ENCODE measurements at places on chromosomes 2 and 18.

GRCh38 chr2:38322224-38322914 is 54.7 kb downstream of the ATL2 start:
- no peak for DNase-seq

DNA sequence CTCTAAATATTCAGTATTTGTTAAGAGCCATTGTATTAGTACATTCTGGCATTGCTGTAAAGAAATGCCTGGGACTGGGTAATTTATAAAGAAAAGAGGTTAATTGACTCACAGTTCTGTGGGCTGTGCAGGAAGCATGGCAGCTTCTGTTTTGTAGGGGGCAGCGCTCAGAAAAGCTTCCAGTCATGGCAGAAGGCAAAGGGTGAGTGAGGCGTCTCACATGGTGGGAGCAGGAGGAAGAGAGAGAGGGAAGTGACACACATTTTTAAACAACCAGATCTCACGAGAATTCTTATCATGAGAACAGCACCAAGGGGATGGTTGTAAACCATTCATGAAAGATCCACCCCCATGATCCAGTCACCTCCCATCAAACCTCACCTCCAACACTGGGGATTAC is 13.8 kb upstream of the CCDC102B start:
- no peak for DNase-seq

- no peak for DNase-seq
These were observed 20.8 kb downstream of the ATG4B start for GRCh38 chr2:241658296-241658695.

- DNase-seq = no peak
These were observed 866.9 kb downstream of the TRIB2 start for GRCh38 chr2:13583609-13584008.

- no peak for DNase-seq
These were observed 103.9 kb downstream of the MAPK4 start for GRCh38 chr18:50663626-50664441.

- no peak for DNase-seq
These were observed 27.8 kb upstream of the CREB1 start for GRCh38 chr2:207501802-207502576.

GRCh38 chr18:4068552-4069158 is 386.5 kb downstream of the DLGAP1 start:
- DNase-seq = peak; percentile 15

DNA sequence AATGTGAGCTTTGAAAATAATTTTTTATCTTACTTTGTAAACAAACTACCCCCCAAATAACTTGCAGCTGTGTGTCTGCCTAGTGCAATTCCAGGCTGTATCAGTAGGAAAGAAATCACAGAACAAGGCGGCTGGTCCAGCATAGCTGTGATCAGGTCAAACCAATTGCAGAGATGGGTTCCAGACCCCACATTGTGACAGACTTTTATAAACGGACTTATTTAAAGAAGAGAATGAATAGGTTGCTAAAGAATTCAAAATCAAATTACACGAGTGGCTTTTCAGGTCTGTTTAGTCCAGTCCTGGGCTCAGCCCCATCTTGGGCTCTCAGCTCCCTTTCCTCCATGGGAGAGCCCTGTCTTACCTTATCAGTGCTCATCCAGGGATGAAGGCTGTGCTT is 11.1 kb downstream of the BMP10 start:
- no peak for DNase-seq

DNA sequence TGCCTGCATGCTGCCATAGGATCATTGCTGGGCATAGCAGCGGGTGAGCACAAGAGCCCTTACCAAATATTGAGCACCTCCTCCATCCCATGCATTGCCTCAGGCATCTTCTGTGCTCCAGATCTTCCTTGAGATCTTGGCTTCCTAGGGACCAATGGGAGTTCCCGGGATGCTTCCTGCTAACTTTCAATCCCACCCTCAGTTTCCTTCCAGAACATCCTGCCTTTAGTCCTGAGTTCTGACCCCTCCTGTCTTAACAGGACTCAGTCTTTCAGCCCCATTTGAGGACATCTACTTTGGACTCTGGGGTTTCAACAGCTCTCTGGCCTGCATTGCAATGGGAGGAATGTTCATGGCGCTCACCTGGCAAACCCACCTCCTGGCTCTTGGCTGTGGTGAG is 15.3 kb downstream of the SLC14A1 start:
- no peak for DNase-seq

GRCh38 chr2:174438146-174438886 is 42.8 kb downstream of the SCRN3 start:
- DNase-seq = no peak

DNA sequence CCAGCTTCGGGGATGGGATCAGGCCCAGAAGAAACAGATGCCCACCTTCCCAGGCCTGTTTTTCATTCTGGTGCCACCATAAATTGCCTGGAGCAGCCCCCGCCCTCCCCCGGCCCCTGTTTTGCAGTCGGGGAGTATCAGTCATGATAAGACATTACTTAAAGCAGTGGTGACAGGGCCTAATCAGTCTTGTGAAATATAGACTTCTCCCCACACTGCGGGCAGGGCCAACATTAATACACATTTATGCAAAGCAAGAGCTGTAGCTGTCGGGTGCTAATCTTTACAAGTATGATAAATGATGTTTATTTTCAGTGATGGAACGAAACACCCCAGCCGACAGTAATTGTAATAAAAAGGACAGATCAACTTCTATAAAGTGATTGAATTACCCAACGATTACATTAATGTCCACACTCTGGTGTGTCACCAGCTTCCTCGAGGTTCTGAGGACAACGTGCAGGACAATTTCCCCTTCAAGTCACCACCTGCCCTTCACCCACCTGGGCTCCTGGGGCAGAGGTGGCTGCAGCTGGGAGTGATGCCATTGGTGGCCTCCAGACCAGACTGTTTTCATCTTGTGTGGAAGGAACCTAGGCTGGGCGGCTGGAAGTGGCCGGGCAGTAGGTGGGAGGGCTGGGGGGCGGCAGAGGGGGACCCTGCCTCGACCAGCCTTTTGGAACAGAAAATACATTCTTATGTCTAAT is 226.0 kb downstream of the TFCP2L1 start:
- no peak for DNase-seq

GRCh38 chr2:65364986-65365733 is 67.2 kb downstream of the SPRED2 start:
- no peak for DNase-seq

- no peak for DNase-seq
These were observed 918 bp upstream of the NABP1 start for GRCh38 chr2:191676790-191677645.

DNA sequence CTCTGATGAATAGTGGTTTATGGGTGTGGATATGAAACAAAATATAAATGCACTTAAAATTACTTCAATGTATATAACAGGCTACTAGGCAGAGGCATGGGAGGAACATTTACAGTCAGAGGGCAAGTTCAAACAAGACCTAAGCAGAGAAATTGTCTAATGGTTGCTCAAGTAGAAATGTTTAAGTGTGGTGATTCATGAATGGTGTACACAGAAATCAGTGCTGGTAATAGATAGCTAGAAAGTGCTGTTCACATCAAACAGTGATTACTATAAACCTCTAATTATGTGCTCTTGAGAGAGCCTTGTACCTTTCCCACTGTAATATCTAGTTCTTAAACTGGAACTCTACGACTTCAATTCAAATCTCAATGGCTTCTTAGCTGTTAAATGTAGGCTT is 485.1 kb downstream of the NRXN1 start:
- DNase-seq = peak; percentile 50

- no peak for DNase-seq
These were observed 240.3 kb upstream of the FBXO11 start for GRCh38 chr2:48146552-48146951.

- DNase-seq = no peak
These were observed 25.7 kb downstream of the GATA6 start for GRCh38 chr18:22195052-22195451.

DNA sequence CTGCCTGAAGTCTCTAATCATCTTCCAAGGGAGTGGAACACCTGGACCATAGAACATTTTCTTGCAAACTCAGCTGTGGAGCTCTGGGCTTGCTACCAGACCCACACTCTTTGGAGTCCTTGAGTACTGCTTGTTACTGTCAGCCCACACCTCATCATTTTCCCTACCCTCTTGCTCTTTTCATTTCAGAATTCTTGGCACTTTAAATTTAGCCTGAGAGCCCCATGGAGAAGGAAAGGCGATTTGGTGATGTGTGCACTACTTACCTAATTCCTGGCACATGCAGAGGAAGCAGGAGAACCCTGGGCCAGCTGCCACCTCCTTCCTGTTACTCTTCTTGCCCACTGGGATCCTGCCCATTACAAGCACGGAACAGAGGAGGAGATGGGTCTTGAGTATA is 31.7 kb downstream of the TMEM178A start:
- peak; percentile 68 for DNase-seq

GRCh38 chr2:28193630-28194403 is 198.8 kb upstream of the FOSL2 start:
- peak; percentile 87 for DNase-seq

DNA sequence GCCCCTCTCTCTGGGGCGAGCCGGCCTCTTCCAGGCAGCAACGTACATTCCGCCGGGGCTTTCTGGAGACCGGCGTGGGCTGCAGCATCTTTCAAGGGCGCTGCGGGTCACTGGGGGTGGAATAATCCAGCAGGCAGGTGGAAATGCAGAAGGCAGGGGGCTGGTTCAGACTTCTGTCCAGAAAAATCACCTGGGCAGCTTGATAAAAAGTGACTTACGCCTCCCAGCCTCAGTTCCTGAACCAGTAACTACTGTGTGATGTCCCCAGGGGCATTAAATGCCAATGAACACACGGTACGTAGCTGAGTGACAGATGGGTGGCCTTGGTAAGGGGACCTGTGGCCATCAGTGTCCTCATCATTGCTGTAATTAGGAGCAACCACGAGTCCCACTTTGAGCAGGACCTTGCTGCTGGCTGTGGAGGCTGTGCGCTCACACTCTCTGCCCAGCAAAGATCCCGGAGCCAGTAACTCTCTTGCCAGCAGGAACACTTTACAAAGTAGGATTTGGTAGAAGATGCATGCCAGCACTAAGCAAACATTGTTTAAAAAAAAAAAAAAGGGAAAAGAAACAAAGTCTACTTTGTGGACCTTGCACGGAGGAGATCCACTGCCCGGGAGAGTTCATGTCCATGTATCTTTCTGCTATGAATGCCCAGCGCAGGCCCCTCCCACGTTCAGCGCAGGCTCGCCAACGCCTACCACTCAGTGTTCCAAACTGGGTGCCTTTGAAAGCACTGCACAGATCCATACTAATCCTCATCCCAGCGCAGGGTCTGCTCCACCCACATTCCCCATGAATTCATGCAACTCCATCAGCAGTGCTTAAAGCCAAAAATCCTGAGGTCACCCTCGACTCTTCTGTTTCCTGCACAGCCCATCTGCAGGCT is 177.3 kb downstream of the HDAC4 start:
- no peak for DNase-seq

DNA sequence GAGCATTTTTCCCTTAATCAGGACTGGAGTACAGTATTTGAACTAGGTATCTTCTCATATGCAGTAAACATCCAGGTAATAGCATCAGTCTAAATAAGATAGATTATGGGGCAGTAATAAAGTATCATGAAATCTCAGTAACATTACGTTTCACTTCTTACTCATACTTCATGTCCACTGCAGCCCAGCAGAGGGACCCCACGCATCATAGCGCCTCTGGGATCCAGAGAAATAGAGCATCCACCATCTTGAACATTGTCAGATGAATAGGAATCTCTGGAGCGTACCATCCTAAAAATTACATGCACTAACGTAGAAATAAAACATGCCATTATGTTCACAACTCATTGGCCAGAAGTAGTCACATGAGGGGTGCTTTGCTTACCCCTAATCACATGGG is 499.0 kb downstream of the CPS1 start:
- DNase-seq = no peak

- DNase-seq = no peak
These were observed 256.5 kb downstream of the TGIF1 start for GRCh38 chr18:3706279-3707097.

DNA sequence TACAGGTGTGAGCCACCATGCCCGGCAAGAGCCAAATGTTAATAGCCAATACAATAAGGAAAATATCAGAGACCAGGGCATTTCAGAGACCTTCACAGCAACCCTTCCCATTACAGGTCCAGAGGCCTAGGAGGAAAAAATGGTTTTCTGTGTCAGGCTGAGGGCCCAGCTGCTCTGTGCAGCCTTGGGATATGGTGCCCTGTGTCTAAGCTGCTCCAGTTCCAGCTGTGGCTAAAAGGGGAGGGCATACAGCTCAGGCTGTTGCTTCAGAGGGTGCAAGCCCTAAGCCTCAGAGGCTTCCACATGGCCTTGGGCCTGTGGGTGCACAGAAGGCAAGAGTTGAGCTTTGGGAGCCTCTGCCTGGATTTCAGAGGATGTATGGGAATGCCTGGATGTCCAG is 20.1 kb upstream of the CCDC195 start:
- DNase-seq = no peak

GRCh38 chr2:37224063-37224462 is 7.3 kb downstream of the CEBPZ start:
- DNase-seq = no peak

DNA sequence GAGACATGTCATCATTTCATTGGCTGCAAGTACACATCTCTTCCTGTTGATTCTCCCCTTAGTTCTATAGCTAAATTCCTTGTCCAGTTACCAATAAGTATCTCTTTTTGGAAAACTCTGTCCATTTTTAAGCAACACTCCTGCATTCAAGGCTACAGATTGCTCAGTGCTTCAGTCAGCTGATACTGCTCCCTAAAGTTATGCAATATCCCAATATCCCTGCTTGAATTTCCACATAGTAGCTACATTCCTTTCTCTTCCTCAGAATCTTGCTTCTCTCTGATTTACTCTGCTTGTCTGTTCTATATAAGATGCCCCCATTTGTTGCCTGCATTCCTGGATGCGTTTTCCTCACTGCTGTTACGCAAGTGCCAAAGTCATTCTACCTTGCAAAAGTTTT is 109.8 kb downstream of the PARD3B start:
- DNase-seq = no peak

GRCh38 chr2:197839327-197839726 is 34.9 kb downstream of the PLCL1 start:
- no peak for DNase-seq

- DNase-seq = no peak
These were observed 31.6 kb downstream of the INPP5D start for GRCh38 chr2:233091595-233092375.

GRCh38 chr2:45895241-45895861 is 243.9 kb downstream of the PRKCE start:
- DNase-seq = no peak

DNA sequence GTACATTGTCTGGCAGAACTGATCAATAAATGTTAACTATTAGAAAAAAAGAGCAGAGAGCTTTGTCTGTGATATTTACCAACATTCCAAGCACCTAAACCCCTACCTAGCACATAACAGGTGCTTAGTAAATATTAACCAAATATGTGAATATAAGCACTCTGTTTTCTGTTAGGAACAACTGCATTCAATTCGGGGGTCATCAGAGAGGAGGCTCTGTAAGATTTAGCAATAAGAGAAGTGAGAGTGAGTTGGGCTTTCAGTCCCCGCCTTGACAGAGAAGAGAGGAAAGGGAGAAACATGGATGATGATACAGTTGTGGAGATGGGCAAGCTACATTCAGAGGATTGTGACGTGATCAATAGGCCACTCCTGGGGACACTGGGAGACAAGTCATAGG is 47.7 kb downstream of the MYOM1 start:
- DNase-seq = no peak

GRCh38 chr2:179677077-179677688 is 184.2 kb downstream of the ZNF385B start:
- DNase-seq = no peak

GRCh38 chr18:58496937-58497336 is 132.0 kb downstream of the ALPK2 start:
- DNase-seq = no peak
